ENCODE measurements at places on chromosomes 12 and 14.

DNA sequence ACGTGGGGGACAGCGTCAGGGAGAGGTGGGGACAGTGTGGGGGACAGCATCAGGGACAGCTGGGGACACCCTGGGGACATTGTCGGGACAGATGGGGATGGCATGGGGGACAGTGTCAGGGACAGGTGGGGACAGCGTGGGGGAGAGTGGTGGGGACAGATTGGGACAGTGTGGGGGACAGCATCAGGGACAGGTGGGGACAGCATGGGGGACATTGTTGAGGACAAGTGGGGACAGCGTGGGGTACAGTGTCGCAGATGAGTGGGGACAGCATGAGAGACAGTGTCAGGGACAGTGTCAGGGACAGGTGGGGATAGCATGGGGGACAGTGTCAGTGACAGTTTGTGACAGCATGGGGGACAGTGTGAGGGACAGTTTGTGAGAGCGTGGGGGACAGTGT, 240.9 kb downstream of the TMEM121 start:
- DNase-seq, result no peak

DNA sequence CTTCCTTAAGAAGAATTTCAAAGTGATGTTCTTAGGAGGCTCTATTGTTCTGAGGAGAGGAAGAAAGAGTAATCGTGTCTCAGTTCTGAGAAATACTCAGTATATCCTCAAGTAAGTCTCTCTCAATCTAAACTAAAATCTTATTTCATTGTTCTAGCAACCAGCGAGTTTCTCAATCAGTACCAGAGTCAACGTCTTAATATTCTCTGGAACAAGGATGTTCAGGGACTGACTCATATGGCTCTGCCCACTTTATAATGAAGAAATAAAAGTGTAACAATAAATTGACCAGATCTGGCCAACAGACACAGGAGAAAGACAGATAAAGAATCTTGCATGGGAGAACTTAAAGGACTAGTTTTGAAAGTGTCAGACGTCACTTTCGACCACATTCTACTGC, 469.8 kb upstream of the FLRT2 start:
- no peak for DNase-seq

- DNase-seq, result no peak
Measured at GRCh38 chr14:77265187-77265515, 5.9 kb downstream of the NGB start.

- DNase-seq, result no peak
Measured at GRCh38 chr12:109596418-109597244, 23.0 kb downstream of the MVK start.

DNA sequence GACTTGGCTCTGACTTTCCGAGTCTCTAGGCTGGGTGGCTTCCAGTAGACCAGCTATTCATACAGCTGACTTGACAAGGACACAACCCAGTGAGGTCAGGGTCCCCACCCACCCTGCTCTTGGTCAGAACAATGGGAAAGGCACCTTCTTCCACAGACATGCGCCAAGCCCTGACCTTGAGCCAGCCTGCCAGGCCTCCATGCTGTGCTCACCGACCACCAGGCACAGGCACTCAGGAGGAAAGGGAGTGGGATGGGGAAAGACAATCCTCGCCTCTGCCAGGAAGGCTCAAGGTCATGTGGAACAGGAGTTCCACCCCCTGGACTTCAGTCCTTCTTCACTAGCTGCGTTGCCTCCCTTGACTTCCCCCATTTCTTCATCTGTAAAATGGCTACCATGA, 31.4 kb downstream of the GALNT16 start:
- no peak for DNase-seq

DNA sequence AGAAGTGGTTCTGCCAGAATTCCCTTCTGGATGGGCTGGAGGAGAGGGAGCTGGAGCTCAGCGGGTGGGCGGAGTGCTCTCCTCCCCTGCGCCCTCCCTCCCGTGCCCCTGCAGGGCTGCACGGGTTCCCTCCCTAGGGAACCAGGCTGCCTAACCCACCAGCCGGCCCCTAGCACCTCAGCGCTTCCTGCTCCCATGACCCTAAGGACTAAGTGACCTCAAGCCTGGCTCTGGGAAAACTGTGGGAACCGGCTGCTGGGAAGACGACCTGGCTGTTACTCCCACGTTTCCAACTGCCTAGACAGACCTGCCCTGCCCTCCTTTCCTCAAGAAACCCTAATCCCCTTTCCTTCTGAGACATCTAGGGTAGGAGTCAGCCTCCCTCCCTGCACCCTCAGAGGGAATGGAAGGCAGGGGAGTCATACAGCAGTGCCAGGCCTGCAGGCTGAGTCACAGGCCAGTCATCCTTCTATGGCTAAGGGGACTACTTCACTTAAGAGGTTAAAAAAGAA, 31.5 kb downstream of the SLC6A12 start:
- no peak for DNase-seq

DNA sequence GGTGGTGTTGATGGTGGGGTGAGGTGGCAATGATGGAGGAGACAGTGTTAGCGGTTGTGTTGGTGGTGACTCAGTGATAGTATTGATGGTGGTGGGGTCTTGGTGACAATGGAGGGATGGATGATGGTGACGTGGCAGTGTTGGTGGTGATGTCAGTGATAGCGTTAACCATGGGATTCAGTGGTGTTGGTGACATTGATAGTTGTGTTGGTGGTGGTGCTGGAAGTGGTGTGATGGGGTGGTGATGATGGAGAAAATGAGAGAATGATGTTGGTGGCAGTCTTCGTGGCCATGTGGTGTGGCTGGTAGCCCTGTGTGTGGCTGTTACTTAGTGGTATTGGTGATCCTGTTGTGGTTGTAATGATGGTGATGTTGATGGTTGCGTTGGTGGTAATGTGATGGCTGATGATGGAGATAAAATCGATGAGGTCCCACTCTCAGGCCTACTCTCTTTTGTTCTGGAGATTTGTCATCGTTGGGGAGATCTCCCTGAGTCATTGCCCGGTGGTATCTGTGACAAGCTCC, 2.6 kb downstream of the DTX1 start:
- no peak for DNase-seq

- no peak for DNase-seq
Measured at GRCh38 chr14:102971314-102971713, 48.9 kb downstream of the AMN start.

DNA sequence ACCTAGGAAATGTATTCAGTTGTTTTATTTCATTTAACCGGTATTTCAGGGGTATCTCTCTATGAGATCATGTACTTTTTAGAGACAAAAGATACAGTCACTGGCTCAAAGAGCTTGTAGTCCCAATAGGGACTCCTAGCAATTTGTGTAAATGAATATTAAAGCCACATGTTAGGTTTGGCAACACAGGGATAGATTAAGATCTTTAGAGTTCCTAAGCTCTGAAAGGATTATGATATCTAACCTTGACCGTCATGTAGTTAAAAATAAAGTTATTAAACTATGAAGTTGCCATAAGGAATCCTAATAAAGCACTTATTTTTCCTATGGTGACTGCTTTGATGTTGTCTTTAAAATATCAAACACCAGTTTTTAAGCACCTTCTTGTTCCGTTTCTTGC, 100.4 kb upstream of the FGD4 start:
- no peak for DNase-seq

DNA sequence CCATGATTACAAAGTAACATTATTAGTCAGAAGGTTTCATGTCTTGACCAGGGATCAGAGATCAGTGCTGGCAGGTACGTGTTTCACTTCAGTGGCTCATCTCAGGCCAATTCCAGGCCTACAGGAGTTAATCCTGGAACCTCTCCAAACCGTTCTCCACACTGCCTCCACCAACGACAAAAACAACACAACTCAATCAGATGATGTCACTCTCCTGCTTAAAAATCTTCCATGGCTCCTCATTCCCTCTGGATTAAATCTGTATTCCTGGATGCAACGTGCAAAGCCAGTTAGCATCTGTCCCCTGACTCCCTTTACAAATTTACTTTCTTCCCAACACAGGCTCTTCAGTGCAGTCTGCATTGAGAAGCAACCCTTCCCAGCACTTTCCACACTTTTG, 34.3 kb upstream of the TXNRD1 start:
- DNase-seq, result no peak

DNA sequence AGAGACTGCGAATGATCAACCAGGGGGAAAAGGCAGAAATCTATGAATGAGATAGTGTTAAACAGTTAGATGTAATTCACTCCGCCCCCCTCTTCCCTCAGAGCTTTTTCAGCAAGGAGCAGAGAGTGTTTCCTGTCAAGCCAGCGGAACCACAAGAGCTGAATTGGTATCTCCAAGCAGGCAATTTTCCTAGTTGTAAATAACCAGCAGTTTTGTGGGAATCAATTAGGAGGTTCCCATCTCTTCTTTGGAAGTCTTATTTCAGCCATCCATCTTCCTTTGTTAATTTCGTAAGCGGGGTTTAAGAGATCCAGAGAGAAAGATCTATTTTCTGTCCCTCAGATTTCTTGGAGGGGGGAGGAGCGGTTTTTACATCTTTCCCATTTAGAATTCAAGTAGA, 178.0 kb downstream of the FOXN3 start:
- no peak for DNase-seq

GRCh38 chr12:109531411-109531810, 41.9 kb downstream of the MMAB start:
- DNase-seq, result no peak

DNA sequence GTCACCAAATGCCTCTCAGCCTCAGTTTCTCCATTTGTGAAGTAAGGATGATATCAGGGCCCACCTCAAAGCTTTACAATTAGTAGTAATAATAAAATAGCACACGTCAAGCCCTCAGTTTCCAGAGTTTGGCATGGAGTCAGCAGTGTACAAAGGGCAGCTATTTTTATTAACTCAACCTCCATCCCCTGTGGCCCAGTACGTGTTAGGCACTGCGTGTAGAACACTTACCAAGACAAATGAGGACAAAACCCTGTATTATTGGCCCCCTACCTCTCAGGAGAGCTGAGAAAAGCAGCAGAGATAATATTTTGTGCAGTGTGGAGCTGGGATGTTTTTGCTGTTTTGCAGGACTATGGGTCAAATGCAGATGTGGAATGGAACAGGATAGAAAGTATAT, 280.8 kb downstream of the C12orf75 start:
- no peak for DNase-seq

DNA sequence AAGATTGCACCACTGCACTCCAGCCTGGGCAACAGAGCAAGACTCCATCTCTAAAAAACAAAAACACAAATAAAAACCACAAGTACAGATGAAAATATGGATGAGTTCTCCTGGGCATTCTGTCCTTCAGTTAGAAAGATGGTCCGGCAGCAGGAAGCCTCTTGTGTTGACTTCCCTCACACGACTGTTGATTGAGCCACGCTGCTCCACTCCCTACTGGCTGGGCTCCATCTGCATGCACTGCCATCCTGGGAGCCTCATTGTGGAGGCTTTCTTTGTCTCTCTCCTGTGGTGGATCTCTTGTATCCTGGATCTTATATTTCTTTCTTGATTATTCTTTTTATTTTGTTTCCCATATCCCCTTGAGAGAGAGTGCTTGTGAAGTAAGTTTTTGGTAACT, 30.8 kb upstream of the TBC1D30 start:
- DNase-seq, result no peak

DNA sequence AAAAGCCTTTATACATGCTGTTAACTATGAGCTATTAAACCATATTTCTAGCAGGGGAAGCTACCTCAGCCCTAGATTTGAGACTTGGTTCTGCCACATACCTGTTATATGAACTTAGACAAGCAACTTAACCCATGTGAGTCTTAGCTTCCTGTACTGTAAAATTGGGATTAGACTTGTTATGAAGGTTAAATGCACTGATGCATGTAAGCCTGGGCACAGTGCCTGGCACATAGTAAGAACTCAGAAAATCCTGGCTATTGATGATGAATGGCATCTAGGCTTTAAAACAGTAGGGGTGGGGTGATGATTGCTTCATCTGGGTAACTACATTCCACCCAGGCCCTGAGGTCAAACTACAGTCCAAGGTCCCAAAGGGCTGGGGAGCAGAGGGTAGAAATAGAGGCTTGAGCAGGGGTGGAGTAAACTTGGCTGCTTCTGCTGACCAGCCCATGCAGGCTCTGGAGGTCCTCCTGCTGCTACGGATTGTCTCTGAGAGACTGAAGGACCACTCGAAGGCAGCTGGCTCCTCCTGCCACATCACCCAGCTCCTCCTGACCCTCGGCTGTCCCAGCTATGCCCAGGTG, 11.3 kb downstream of the ESPL1 start:
- DNase-seq, result no peak

- DNase-seq, result no peak
Measured at GRCh38 chr14:74861734-74862090, 14.2 kb downstream of the PROX2 start.

DNA sequence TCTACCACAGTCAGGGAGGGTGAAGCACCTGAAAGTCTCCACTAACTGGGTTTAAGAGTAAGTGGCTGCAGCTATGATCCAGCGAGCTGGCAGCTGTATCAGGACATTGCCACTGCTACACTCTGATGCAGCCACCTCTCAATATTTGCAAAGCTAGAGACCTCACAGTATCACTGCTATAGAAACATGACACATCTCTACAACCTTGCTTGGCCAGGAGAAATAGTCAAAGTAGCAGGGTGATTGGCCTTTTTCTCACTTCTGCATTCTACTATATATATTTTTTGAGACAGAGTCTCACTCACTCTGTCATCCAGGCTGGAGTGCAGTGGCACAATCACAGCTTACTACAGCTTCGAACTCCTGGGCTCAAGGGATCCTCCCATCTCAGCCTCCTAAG, 9.3 kb upstream of the FMNL3 start:
- DNase-seq, result no peak

DNA sequence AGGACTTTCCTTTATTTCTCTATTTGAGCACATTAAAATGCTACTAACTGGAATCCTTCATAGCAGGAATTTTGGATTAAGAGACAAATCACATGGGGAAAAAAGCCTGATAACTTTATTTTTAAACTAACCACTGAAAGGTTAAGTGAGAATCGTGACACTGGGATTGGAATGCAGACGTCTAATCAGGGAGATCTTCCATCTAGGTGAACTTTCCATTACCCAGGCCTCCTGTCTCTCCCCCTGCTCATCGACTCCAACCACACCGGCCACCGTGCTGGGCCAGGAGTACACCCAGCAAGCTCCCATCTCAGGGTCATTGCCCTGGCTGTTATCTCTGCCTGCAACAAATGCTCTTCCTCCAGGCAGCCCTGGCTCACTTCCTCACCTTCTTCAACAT, 19.0 kb downstream of the PTGER2 start:
- no peak for DNase-seq

- peak; percentile 15 for DNase-seq
Measured at GRCh38 chr12:32201976-32202375, 95.3 kb downstream of the BICD1 start.

- no peak for DNase-seq
Measured at GRCh38 chr14:91896419-91896818, 29.1 kb upstream of the TC2N start.
